Muscle of leg (tissue), 16 donors: ENCODE measurements at places on chromosomes 12 and 14. TPM values are rescaled to one million over a fixed set of nuclear protein-coding genes. Genes with fewer than 3 reads are reported as not detected.

Gene GSG1
- total RNA-seq, result 6.3 TPM

Gene BATF
- total RNA-seq, result 0.44 TPM

Gene BBOF1
- total RNA-seq, result 7.8 TPM

Gene IL26
- total RNA-seq, result not detected

Gene HSPA2
- 6.8 TPM for total RNA-seq

Gene R3HDM2
- total RNA-seq, result 20.2 TPM

Gene FOXG1
- under 0.01 TPM for total RNA-seq

Gene GOLGA3
- total RNA-seq, result 53.6 TPM

Gene LAG3
- total RNA-seq, result 0.18 TPM

Gene LYZ
- total RNA-seq, result 11.3 TPM

Gene SLC35E3
- total RNA-seq, result 11.0 TPM

Gene FAM186B
- 0.18 TPM for total RNA-seq

Gene GARIN6
- total RNA-seq, result not detected

Gene RHEBL1
- 1.2 TPM for total RNA-seq

Gene FGF6
- total RNA-seq, result 24.7 TPM

Gene NPAS3
- 5.7 TPM for total RNA-seq

Gene RPS6KA5
- total RNA-seq, result 6.2 TPM

Gene DIO3
- total RNA-seq, result 3.3 TPM

Gene EPYC
- total RNA-seq, result 0.04 TPM

Gene SLC22A17
- 15.5 TPM for total RNA-seq

Gene SPIC
- total RNA-seq, result not detected

Gene NINJ2
- total RNA-seq, result 3.2 TPM

Gene ZBTB1
- 34.8 TPM for total RNA-seq

Gene RNASE1
- total RNA-seq, result 204 TPM

Gene BTBD7
- total RNA-seq, result 18.9 TPM

Gene LRRC10
- total RNA-seq, result not detected

Gene OTX2
- 0.04 TPM for total RNA-seq

Gene IFNG-AS1
- total RNA-seq, result 0.31 TPM

Gene C14orf180
- total RNA-seq, result 18.8 TPM

Gene TAS2R43
- 2.2 TPM for total RNA-seq

Gene CLMN
- 3.2 TPM for total RNA-seq

Gene TAS2R30
- total RNA-seq, result 4.3 TPM

Gene LHX5
- total RNA-seq, result not detected

Gene GLT1D1
- total RNA-seq, result 0.71 TPM

Gene FLRT2
- 78.3 TPM for total RNA-seq

Gene FBRSL1
- 6.9 TPM for total RNA-seq

Gene AICDA
- total RNA-seq, result 0.40 TPM
